ENCODE measurements at places on chromosomes 3 and 15.

DNA sequence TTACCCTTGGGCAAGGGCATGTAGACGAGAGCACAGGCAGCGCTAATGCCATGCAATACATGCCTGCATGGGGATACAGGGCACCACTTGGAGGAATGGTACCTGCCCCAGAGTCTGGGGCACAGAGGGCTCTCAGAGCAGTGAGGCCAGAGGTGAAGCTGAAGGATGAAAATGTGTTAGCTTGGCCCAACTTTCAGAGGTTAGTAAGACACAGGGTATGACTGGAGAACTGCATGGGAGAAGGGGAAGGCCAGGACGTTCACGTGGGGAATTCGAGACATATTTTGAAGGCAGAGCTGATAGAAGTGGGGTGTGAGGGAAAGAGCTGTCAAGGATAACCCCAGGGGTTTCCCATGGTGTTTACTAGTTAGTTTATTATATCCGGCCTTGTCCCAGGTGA, 19.6 kb downstream of the CSRNP1 start:
- DNase-seq = no peak

DNA sequence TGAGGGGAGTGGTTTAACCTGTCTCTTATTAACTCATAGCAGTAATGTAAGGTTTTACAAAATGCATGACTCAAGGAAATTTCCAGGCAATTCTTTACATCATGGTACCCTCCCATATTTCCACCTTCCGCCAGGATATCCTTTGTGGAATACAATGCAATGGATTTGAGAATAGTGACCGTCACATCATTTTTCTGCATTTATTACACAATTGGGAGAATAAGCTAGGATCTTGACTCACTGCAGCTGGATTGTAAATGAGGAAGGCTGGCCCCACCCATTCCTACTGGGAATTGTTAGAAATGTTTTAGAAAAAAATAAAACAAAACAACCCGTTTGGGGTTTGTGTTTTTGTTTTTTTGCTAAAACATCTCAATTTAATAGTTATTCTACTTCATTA, 97.4 kb downstream of the IMPG2 start:
- no peak for DNase-seq

GRCh38 chr3:63519426-63519825, 133.0 kb upstream of the SNTN start:
- DNase-seq = no peak

DNA sequence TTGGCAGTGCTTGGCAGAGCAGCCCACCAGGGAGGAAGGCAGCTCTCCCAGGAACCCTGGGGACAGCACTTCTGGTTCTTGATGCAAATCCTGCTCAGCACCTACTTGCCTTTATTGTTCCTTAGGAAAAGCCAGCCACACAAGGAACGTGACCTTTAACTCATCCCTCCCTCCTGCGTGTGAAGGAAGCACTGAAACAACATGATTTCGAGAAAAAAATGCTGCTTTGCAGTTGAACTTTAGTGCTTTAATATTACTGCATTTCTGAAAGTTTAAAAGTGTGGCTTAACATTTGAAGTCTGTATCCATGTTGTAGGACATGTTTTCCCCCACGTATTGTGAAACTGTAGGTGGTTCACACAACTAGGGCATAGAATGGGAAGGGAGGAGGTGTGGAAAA, 50.4 kb upstream of the CTNNB1 start:
- no peak for DNase-seq
